ENCODE measurements at places on chromosomes 5 and 9.

- DNase-seq = no peak
These were observed 155.9 kb upstream of the ATP10B start for GRCh38 chr5:161007879-161008278.

DNA sequence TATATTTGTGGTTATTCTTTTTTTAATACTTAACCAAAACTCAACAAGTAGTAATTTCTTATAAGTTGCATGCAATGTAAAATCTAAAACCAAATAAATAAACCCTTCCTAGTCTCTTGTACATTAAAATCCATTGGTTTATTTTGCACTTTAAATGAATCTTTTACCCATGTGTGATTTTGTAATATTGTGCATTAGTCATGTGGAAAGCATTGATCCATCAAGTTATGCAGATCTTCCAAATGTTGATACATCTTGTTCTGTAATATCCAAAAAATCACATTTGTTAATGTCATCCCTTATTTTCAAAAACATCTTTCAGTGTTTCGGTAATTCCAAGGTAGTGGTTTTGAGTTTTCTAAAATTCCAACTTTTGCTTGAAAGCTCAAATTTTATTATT is 63.3 kb downstream of the CWC27 start:
- DNase-seq = no peak

DNA sequence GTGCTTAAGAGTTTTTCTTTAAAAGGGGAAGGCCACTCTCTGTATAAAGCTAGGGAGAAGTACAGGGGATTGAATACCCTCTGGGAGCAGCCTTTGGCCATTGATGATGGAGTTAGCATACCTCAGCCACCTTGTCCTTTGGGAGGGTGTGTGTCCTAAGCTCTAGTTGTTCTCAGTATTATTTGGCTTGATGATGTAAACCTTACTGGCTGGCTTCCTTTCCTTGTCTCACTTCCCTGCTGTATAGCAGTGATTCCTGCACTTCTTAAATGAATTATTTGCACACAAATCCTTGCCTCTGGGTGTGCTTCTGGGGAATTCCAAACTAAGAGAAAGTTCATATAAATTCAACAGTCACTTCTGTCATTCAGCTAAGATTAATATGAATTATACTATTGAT is 234.9 kb upstream of the RIOK2 start:
- DNase-seq = no peak

- no peak for DNase-seq
These were observed 1.4 kb downstream of the SUSD1 start for GRCh38 chr9:112173489-112174221.

- DNase-seq = no peak
These were observed 7.0 kb downstream of the MAST4 start for GRCh38 chr5:66603164-66603563.

DNA sequence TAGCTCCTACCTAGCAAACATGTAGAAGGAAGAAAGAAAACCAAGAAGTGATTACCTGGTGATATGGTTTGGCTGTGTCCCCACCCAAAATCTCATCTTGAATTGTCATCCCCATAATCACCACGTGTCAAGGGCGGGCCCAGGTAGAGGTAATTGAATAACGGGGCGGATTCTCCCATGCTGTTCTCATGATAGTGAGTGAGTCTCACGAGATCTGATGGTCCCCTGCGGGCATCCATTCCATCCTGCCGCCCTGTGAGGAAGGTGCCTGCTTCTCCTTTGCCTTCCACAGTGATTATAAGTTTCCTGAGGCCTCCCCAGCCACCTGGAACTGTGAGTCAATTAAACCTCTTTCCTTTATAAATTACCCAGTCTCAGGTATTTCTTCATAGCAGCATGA is 27.4 kb upstream of the ANKRD34B start:
- no peak for DNase-seq

DNA sequence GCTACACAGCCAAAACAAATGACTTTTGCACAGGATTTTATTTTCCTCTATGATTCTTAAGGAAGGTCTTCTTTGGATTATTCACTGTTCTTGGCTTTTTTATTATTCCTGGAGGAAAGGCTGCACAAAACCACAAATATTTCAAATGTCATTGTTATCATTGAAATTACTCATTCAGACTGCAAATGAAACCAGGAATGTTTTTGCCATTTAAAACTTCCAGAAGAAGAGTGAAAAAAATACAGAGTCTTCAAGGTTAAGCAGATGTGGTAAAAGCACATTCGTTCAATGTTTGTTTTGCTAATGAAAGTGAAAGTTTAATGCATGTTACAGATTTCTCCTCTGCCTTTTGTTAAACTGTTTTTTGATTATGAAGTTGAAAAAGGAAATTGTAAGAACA is 238.2 kb downstream of the TLE4 start:
- DNase-seq = no peak
